ENCODE measurements at places on chromosomes 2 and 18.

DNA sequence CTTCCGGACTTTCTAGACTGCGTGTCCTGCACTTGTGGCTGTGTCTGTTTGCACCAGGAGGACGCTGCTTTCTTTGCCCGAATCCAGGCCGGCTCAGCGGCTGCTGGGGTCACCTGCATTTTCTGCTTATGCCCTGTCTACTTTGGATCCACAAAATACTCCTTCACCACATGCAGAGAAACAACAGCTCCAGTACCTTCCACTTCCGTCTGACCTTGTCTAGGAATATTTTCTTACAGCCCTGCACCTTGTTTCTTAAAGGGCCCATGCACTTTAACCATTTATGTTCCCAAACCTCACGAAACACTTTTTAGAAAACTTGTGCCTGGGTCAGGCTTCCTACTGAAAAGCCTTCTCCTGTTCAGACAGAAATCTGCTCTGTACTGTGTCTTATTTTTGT, 129.4 kb upstream of the NCK2 start:
- DNase-seq = no peak

DNA sequence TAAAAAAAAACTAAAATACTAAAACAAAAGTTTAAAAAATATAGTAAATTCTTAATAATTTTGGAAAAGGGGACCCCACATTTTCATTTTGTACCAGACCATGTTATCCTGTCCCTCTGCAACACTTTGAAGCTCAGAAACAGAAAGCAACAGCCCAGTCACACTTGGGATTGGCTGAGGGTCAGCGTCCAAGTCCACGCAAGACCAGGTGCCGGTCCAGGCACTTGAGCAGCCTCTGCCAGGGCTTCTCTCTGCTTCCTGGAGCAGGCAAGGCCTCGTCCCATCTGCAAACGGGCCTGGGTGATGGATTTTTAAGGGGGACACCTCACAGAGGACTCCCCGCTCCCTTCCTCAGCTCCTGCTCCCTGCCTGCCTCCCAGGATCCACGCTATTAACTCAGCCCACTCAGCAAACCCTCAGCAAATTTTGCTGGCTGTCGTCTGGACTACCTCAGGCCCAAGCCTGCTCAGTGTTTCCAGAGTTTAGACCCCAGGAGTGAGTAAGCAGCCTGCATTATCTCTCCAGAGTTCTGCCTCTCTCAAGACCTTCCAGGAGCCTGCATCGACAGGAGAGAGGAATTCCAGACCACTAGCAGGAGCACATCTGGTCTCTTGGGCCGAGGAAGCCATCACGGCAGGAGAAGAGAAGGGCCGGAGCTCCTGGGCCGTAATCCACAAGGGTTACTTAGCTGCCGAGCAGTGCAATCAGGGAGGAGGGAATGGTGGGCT, 88.7 kb upstream of the STPG4 start:
- no peak for DNase-seq

DNA sequence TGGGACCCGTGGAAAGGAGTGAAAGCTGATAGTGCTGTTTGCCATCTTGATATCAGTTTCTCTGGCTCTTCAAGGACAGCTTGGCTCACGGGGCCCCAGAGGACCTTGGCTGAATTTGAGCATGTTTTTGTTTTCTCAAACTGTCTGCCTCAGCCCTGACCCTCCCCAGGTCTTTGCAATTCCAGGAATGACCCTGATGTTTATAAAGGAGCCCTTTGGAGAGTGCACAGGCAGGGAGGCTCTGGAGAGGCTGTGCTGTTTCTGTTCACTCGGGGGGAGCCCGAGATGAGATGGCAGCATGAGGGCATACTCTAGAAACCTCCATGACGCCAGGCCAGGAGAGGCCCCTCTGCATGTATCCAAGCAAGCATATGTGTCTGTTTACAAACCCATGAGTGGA, 16.4 kb downstream of the IGFBP2 start:
- DNase-seq = no peak

DNA sequence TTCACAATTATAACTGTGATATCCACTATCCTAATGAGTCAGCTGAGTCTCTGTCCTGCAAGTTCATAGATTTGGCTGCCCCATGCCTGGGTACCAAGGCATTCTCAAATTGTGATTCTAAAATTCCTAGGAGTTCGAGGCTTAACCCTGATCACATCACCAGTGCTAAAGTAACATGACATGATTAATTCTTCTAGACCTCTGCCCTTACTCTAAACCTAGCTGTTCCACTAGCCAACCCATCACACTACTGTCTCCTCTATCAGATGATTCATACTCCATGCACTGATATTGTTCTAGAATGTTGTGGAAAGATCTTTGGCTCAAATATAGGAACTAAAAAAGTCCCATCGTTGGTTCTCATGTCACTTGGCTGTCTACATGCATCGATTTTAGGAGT, 487.6 kb downstream of the PIK3C3 start:
- no peak for DNase-seq

DNA sequence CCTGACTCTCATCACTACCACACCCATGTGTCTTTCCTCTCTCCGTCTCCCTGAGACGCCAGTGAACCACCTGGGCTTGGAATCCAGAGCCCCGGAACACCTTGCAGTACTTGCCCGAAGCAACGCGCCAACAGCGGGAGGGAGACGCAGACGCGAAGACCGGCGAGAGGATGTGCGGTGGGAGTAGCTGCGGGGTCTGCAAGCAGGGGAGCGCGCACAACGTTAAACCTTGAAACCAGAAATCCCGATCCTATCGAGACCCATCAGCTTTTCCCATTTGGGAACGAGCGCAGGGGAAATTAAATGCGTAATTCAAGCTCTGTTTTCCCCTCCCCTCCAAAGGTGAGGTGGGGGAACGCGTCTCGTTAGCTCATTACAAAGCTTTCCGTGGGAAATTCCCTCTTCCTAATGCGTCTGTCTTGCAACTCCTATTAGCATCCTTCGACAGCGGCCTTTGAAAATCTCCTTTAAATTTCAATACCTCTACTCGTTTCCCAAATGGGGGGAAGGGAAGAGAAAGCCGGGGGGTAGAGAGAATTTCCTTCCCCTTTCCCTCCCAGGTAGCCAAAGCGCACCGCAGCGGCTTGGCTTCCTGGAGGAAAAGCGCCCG, 421 bp upstream of the CNTNAP5 start:
- DNase-seq = no peak

GRCh38 chr2:226431288-226431948, 368.2 kb downstream of the IRS1 start:
- DNase-seq = no peak

- no peak for DNase-seq
These were observed 626.2 kb upstream of the CDH7 start for GRCh38 chr18:65124633-65125032.

DNA sequence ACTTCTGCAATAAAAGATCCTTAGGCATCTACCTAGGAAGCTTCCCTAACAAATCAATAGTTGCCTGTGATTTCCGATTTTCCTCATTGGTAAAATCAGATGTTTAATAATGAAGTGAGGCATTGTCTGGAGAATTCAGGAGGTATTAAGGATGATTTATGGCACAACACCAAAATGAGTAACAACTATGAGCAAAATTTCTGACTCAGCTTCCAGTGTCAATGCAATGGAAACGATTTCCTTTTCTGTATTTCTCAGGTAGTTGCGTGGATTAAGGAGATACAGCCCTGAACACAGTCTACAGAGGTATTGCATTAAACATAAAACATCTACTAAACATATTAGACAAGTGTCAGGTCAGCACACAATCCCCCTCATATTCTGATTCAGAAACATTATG, 99.5 kb downstream of the EPB41L3 start:
- DNase-seq = no peak

GRCh38 chr18:79945118-79946042, 6.1 kb downstream of the SLC66A2 start:
- no peak for DNase-seq

- DNase-seq = no peak
These were observed 14.5 kb upstream of the MAT2A start for GRCh38 chr2:85524336-85524908.

GRCh38 chr2:216478151-216478550, 20.5 kb upstream of the RPL37A start:
- DNase-seq = no peak

- no peak for DNase-seq
These were observed 20.9 kb downstream of the ITM2C start for GRCh38 chr2:230885463-230886130.

DNA sequence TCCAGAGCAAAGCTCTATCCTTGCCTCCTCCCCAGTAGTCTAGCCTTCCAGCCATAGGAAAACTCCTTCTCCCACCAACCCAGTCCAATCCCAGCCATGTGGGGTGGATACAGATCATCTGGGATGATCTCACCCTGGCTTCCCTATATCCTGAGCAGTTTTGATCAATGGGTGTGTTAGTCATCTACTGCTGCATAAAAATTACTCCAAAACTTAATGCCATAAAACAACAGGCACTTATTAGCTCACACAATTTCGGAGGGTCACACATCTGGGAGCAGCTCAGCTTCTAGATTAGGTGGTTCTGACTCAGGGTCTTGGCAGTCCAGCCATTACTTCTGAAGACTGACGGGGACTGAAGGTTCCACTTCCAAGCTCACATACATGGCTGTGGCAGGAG, 190.4 kb downstream of the SPP2 start:
- no peak for DNase-seq

GRCh38 chr2:46845542-46846486, 69.8 kb downstream of the MCFD2 start:
- DNase-seq = no peak

GRCh38 chr18:75654386-75654785, 226.9 kb upstream of the SMIM21 start:
- no peak for DNase-seq

DNA sequence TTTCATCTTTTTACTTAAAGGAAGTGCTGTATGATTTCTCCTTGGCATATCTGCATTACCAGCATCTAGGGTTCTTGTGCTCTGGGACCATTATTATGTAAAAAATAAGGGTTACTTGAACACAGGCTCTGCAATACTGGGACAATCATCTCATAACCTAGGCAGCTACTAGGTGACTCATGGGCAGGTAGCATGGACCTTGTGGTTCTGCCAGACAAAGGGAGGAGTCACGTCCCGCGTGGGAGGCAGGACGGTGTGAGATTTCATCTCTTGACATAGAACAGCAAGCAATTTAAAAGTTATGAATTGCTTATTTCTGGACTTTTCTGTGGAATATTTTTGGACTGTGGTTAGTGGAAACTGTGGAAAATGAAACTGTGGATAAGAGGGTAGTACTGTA, 34.1 kb downstream of the ASAP2 start:
- DNase-seq = no peak

DNA sequence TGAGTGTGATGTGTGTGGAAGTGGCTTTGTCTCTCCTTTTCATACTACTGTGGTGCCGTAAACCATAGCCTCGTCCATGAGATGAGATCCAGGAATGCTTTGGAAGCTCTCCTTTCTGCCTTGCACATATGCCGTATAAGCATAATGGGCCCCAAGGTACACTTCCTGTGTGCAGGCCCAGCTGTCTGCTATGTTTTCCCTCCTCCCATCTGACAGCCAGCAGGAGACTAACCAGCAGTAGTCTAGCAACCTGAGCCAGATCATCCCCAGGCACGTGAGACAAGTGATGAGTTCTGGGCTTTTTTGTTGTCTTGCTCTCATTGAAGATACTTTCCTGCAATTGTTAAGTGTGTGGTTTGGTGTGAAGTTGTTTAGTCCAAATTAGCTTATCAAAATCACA, 555.5 kb upstream of the LRRTM4 start:
- peak; percentile 74 for DNase-seq

DNA sequence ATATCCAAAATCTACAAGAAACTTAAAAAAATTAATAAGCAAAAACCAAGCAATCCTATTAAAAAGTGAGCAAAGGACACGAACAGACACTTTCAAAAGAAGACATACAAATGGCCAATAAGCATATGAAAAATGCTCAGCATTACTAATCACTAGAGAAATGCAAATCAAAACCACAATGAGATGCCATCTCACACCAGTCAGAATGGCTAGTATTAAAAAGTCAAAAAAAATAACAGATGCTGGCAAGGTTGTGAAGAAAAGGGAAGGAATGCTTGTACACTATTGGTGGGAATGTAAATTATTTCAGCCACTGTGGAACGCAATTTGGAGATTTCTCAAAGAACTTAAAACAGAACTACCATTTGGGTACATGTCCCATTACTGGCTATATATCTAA, 128.8 kb upstream of the SESTD1 start:
- DNase-seq = no peak

DNA sequence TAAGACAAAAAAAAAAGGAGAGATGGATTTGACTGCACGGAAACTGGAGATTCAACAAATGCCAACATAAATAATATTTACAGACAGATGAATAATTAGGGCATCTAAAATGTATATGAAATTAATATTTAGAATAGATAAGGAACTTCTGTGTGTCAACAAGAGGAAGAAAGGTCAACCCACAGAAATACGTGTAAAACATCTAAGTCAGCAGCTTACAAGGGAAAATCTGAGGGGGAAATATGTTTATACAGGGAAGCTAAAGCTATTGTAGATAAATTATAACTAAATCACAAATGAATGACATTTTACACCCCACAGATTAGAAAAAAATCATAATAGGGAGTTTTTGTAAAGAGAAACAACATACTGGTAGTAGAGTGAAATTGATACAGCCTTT, 159.9 kb downstream of the PIEZO2 start:
- no peak for DNase-seq

DNA sequence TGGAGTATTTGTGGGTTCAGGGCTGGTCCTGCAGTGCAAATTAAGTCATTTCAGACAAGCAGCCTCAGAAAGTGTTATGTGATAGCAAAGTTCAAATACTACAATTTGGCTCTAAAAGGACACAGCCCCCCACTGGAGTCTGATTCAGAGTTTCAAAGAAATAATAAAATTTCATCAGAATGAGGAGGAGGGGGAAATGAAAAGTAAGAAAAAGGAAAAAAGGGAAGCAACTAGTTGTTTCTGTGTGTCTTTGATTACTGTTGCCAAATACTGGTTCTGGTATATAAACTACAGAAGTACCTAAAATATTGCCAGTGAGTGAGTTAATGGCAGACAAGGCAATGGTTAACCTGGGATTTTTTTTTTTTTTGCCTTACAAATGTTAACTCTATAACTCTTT, 773.9 kb downstream of the BCL11A start:
- no peak for DNase-seq

- DNase-seq = no peak
These were observed 27.7 kb upstream of the DOCK10 start for GRCh38 chr2:225069966-225070365.

DNA sequence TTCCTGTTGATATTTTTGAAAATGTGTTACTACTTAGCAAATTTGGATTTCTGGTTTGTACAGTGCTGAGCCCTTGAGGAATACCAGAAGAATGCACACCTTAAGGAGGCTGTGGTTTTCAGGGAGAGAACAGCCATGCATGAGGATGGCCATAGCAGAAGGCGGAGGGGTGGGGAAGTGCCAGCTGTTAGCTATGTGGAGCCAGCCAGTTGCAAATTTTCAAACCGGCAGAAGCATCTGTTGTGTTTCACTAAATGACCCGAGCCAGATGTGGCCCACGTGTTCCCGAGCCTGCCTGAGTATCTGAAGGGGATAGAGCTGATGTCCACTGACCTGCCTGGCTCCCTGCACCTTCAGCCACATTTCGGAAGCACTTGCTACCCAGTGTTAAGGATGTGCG, 16.4 kb upstream of the RBM44 start:
- no peak for DNase-seq

- no peak for DNase-seq
These were observed 12.5 kb upstream of the DAPL1 start for GRCh38 chr2:158782616-158783015.

- DNase-seq = no peak
These were observed 160.0 kb upstream of the SPATS2L start for GRCh38 chr2:200146501-200146900.

- no peak for DNase-seq
These were observed 374.3 kb downstream of the SOCS6 start for GRCh38 chr18:70663141-70663540.

- DNase-seq = no peak
These were observed 1.6 kb upstream of the ATP9B start for GRCh38 chr18:79067611-79068010.

- no peak for DNase-seq
These were observed 119.9 kb downstream of the OSR1 start for GRCh38 chr2:19238440-19239060.

Data from DMS153 (cell line).